T1000 (cell line): ENCODE measurements at places on chromosomes 3 and 15.

DNA sequence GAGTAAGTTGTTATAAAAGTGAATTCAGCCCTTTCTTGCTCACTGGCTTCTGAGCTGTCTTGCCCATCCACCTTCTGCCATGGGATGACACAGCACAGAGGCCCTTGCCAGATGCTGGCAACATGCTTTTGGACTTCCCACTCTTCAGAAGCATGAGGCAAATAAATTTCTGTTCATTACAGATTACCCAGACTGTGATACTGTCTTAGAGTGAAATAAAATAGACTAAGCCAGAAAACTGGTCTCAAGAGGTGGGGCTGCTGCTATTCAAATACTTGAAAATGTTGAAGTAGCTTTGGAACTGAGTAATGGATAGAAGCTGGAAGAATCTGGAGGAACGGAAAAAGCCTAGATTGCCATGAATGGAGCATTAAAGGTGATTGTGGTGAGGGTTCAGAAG is 170.4 kb downstream of the ZMAT3 start:
- DNase-seq = no peak

DNA sequence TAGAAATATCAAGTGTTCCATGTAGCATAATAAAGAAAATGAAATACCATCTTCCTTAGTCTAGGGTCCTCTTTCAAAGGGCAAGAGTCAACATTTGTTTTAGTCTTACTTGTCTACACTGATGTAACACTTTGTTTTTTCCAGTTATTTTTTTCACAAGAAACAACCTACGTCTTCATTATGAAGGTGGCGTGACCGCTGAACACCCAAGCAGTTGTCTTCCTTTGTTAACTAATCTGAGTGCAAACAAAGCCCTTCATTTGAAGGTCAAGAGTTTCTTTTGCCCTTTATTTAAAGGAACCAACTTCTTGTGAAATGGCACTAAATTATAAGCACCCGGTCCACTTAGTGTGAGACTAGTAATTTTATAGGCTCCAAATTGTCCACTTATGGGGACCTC is 73.2 kb downstream of the CD47 start:
- no peak for DNase-seq

GRCh38 chr3:8665407-8665896 is 20.9 kb upstream of the SSUH2 start:
- DNase-seq = no peak

GRCh38 chr3:169390271-169390670 is 273.2 kb downstream of the MECOM start:
- DNase-seq = no peak

- no peak for DNase-seq
Measured at GRCh38 chr15:99085413-99086326, 19.2 kb upstream of the SYNM start.

DNA sequence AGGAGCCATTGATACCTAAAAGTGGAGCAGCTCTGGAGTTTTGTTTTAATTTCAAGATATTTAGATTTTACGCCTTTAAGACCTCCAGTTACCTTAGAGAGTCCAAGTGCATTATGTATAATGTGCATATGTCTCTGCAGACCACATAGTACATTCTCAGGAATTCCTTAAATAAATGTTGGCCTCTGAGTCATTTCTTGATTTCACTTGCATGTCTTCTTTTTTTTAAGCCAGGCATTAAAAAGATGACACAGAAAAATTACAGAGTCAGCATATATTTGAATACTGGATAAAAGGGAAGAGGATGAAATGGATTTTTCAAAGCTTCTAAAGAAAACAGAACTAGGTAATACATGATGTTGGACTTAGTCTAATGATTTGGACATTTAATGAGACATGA is 125.2 kb downstream of the TMCO5A start:
- DNase-seq = no peak

GRCh38 chr3:7875925-7876324 is 625.7 kb upstream of the LMCD1 start:
- no peak for DNase-seq

DNA sequence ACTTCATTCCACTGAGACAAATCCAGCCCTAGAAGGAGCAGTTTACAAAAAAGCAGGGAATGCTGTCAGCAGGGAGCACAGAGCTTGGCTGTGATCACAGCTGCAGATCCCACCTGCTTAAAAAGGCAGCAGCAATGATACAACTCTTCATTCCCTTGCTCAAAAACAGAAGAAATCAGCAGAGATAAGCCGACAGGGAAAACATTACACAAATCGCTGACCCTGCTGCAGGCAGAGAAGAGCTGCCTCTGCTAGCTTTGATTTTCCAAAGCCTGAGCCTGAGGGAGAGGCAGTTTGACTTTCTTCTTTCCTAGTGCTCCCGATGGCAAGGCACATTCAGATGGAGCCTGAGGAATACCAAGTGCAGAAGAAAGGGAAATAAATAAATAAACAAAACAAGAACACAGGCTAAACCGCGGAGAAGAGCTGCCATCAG is 80.2 kb downstream of the SHQ1 start:
- no peak for DNase-seq

DNA sequence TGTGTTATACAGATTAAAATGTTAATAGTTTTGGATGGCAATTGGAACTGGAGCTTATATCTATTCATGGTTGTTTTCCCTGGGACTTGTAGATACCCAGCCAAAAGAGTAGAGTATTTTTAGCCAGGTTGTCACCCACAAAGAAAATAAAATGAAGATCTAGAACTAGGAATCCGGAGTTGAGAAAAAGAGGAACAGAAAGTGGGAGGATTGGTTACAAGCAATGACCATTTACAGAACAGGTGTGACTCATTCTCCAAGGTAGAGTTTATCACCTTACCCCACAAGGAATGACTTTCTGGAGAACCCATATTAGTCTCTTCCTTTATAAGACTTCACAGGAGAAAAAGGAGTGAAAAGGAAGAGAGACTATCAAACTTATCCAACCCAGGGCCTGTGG is 99.8 kb downstream of the TMEM108 start:
- DNase-seq = no peak

- no peak for DNase-seq
Measured at GRCh38 chr15:61946778-61947177, 113.5 kb downstream of the VPS13C start.

GRCh38 chr3:150913133-150913922 is 8.1 kb upstream of the MINDY4B start:
- no peak for DNase-seq

DNA sequence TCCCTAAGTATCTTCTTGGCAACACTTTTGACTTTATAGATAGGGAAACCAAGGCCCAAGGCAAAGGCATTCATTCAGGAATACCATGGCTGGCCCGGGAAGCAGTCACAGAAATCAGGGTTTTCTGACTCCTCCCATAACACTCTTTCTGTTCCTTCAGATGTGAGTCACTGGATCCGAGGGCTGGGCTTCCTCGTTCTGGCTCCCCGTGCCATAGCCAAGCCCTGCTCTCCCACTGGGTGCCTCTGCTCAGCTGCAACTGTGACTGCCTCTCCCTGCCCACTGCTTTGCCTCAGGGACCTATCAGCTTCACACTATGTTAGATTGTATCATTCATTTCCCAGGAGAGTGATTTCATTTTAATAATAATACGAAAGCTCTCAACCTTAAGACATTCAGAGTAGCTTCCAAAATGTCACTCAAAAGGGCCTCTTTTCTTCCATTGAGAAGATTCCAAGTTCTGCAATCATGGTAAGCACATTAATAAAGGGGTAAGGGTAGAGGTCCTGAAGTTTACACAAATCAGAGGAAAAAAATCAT is 50.2 kb downstream of the GABRB3 start:
- DNase-seq = no peak

GRCh38 chr3:156317462-156318074 is 197.2 kb downstream of the KCNAB1 start:
- DNase-seq = no peak

- DNase-seq = no peak
Measured at GRCh38 chr15:94099574-94099960, 131.8 kb upstream of the MCTP2 start.

DNA sequence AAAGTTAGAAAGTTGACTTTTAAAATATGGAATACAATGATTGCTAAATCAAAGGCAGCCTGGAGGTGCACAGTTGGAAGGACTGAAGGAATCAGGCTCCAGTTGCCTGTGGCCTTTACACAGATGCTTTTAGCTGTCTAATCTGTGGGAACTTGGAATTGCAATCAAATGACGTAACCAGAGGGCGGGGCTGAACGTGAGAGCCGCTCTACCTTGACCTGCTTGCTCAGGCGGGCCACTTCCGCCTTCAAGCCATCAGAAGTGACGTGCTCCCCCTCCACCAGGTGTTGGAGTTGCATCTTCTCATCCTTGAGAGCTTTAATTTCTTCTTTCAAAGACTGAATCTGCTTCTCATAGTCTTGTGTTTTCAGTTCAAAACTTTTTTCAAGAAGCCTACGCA is 37.7 kb upstream of the GNB5 start:
- no peak for DNase-seq

- no peak for DNase-seq
Measured at GRCh38 chr3:37862219-37862902, 681 bp downstream of the CTDSPL start.

GRCh38 chr3:183954875-183955274 is 62.8 kb downstream of the ABCC5 start:
- no peak for DNase-seq

DNA sequence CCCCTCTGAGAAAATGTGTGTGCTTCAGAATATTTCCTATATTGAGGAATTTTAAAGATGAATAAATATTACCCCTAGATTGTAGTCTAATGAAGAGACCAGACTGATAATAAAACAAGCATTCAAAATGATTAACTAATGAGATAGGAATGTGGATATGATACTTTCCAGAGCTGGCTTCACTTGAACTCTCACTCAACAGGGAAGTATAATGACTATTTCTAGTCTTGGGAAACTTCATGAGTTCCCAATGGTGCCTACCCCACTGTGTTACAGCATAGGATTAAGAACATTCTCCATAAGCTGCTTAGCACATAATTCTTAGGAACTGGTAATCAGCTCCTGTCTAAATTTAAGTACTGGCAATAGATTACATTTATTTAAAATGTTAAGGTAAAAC is 261.5 kb upstream of the ZNF385D start:
- DNase-seq = no peak

GRCh38 chr15:58650102-58650501 is 99.4 kb downstream of the ADAM10 start:
- DNase-seq = no peak

GRCh38 chr3:65749066-65749465 is 289.7 kb downstream of the MAGI1 start:
- DNase-seq = no peak

DNA sequence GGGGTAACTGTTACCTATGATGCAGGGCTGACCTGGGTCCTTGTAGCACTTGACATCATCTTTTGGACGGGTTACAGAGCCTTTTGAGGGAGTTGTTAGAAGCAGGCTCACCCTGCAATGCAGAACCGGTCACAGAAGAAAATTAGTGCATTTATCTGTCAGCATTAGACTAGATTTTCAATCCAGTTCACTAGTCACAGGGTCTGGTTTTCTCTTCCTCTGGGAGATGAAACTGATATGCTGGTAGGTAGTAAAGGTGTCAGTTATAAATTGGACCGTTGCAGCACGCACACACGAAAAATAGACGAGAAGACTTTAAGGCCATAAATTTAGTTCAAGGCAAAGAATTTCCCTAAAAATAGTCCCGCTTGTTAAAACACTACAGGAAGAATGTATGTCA is 532.3 kb upstream of the ATP11B start:
- DNase-seq = no peak

GRCh38 chr3:73546961-73547360 is 77.8 kb downstream of the PDZRN3 start:
- no peak for DNase-seq
